CD8-positive, alpha-beta memory T cell (primary cell): ENCODE measurements at places on chromosomes 5 and 9. TPM values are rescaled to one million over a fixed set of nuclear protein-coding genes. Genes with fewer than 3 reads are reported as not detected.

Gene AGXT2
- total RNA-seq = not detected

Gene SLC6A7
- total RNA-seq = not detected

Gene PDLIM4
- 1.4 TPM for total RNA-seq

Gene TRIM7
- 2.3 TPM for total RNA-seq

Gene HSPB3
- not detected for total RNA-seq

Gene PCDHB15
- not detected for total RNA-seq

Gene N4BP3
- total RNA-seq = 5.2 TPM

Gene PCDHGA8
- not detected for total RNA-seq

Gene PCDHA3
- total RNA-seq = not detected

Gene MEF2C
- 0.85 TPM for total RNA-seq

Gene PCDHGB3
- 0.28 TPM for total RNA-seq

Gene FBLL1
- total RNA-seq = not detected

Gene FAM163B
- not detected for total RNA-seq

Gene NR5A1
- total RNA-seq = not detected

Gene SLC25A2
- total RNA-seq = 0.31 TPM

Gene CHD1
- 73.6 TPM for total RNA-seq

Gene CDH6
- total RNA-seq = not detected

Gene ANKRD18A
- 2.1 TPM for total RNA-seq

Gene IL9
- total RNA-seq = 12.5 TPM

Gene PRKAA1
- 73.3 TPM for total RNA-seq

Gene SLC34A3
- total RNA-seq = not detected

Gene OLFML2A
- not detected for total RNA-seq

Gene LHX2
- not detected for total RNA-seq

Gene RAD1
- 44.2 TPM for total RNA-seq
